ENCODE measurements at places on chromosomes 4 and X.

- DNase-seq, result no peak
Observed at GRCh38 chr4:105652286-105652888, 56.1 kb downstream of the INTS12 start.

- DNase-seq, result no peak
Observed at GRCh38 chrX:153791104-153791852, 2.9 kb downstream of the IDH3G start.

- DNase-seq, result no peak
Observed at GRCh38 chr4:82618103-82618720, 56.4 kb upstream of the TMEM150C start.

GRCh38 chrX:148788449-148788848 is 288.0 kb downstream of the AFF2 start:
- DNase-seq, result no peak

DNA sequence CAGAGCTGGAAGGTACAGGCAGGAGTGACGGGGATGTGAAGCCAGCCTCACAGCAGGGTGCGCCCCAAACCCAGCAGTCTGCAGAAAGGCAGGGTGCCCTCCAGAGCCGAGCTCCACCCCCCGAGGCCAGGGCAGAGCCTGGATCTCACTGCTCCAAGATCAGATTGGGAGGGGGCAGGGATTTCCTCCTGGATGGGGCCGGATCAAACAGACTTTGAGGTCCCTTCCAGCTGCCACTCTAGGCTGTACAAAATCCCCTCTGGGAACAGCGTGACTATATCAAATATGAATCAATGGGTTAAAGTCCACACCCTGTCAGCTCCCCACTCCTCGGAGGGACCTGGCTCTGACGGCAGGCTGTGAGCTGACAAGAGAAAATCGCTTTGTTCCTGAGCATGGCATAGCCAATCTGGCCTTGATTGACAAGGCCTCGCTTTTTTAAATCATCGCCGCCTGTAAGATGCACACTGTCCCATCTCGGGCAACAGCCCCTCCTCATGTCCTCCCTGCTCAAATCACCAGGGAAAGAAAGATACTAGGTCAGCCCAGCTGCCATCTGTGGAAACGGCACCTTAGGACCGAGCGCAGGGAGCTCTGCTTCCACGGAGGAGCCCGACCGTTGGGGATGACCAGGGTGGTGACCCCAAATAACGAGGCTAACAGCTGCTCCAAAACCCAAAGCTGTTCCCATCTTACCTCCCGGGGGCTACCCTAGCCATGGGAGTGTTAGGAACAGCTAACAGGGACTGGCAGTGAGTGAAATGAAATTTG is 39.9 kb downstream of the PSAPL1 start:
- DNase-seq, result peak; percentile 63

GRCh38 chr4:133424605-133425004 is 275.5 kb downstream of the PCDH10 start:
- DNase-seq, result no peak

DNA sequence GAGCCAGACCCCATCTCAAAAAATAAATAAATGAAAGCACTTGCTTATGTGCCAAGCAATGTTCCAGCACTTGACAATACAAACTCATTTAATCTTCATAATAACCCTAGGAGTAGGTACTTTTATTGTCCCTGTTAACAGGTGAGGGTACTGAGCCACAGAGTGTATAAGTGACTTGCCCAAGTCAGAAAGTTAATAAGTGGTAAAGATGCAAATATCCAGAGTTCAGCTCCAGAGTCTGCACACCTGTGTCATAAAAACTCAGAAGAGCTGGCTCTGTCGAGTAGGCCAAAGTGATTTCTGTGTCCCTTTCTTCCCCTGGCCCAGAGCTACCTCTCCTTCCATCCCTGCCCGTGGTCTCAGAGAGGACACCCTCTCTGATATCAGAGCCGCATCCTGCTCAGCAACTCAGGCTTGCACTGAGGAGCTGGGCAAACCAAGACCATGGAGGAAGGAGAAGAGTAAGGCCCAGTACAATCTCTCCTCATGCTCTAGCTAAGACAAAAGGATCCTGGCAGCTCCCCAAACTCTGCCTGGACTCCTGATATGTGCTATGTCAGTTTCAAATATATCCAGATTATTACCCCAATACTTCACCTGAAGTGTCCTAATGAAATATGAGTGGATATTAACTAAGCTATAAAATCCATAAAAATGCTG is 136.3 kb downstream of the HS6ST2 start:
- DNase-seq, result no peak

- no peak for DNase-seq
Observed at GRCh38 chrX:112849016-112849415, 8.4 kb upstream of the AMOT start.

DNA sequence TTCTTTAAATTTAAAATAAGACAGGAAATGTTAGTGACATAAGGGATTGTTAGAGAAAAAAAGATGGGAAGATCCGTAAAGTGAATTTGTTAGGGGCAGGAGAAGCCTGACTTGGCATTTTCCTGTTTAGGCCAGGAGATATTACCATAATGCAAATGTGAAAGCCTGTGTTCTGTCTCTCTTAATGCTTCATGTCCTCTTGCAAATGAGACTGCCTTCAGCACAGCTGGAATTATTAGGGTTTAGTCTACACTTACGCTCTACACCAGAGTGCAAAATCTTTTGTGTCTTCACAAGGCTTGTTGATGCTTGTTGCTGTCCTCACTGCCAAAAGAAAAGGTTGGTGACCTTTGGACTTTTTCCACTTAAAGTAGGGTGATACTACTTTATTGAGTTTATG is 56.8 kb downstream of the JADE1 start:
- DNase-seq, result no peak

GRCh38 chr4:7828011-7828720 is 111.5 kb downstream of the AFAP1 start:
- DNase-seq, result peak; percentile 92
